ENCODE measurements at places on chromosomes 16 and 17. TPM values are rescaled to one million over a fixed set of nuclear protein-coding genes. Genes with fewer than 3 reads are reported as not detected.

Gene NOL3
- 42.4 TPM for total RNA-seq

Gene DHX38
- 71.6 TPM for total RNA-seq

Gene DLX3
- not detected for total RNA-seq

Gene TIMM22
- total RNA-seq: 12.7 TPM

Gene DHRS7C
- total RNA-seq: not detected

Gene RHBDL1
- total RNA-seq: 2.7 TPM

Gene NUDT16L1
- 22.6 TPM for total RNA-seq

Gene MT4
- not detected for total RNA-seq

All from smooth muscle cell of the pulmonary artery (primary cell).